ENCODE measurements at places on chromosomes 2 and 18. TPM values are rescaled to one million over a fixed set of nuclear protein-coding genes. Genes with fewer than 3 reads are reported as not detected.

Gene GKN2
- total RNA-seq = not detected

Gene CDK15
- total RNA-seq = not detected

Gene PLB1
- 0.05 TPM for total RNA-seq

Gene ANKRD30B
- under 0.01 TPM for total RNA-seq

Gene MOGAT1
- total RNA-seq = not detected

Gene PCARE
- total RNA-seq = not detected

Gene RND3
- total RNA-seq = 53.1 TPM

Gene CGREF1
- total RNA-seq = 4.8 TPM

Gene CFLAR
- 316 TPM for total RNA-seq

Gene ALPI
- total RNA-seq = not detected

Gene RAMP1
- not detected for total RNA-seq

Gene VSNL1
- not detected for total RNA-seq

Gene IL1A
- under 0.01 TPM for total RNA-seq

GRCh38 chr18:38010971-38011857, 445.6 kb upstream of the CELF4 start:
- no peak for DNase-seq

DNA sequence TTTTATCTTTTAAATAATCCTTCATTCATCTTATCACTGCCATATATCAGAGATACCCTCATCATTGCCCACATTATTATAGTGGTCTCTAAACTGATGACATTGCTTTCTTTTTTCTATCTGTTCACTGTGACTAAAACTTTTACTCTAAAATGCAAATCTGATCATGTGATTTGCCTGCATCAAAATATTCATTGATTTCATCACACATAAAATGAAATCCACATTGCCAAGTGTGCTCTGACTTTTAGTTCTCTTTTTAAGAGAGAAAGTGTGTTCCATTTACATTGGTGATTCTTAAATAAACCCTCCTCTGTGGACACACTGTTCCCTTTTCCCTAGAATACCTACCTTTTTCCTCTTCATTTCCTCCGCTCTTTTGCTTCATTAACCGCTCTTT, 7.5 kb downstream of the REL start:
- DNase-seq = no peak

GRCh38 chr2:4597400-4597799, 894.0 kb downstream of the DCDC2C start:
- DNase-seq = no peak

GRCh38 chr2:38723173-38723572, 28.0 kb downstream of the SRSF7 start:
- DNase-seq = no peak

GRCh38 chr18:42201137-42201536, 246.1 kb downstream of the PIK3C3 start:
- DNase-seq = no peak

- DNase-seq = no peak
Observed at GRCh38 chr2:29742656-29743055, 178.7 kb downstream of the ALK start.

DNA sequence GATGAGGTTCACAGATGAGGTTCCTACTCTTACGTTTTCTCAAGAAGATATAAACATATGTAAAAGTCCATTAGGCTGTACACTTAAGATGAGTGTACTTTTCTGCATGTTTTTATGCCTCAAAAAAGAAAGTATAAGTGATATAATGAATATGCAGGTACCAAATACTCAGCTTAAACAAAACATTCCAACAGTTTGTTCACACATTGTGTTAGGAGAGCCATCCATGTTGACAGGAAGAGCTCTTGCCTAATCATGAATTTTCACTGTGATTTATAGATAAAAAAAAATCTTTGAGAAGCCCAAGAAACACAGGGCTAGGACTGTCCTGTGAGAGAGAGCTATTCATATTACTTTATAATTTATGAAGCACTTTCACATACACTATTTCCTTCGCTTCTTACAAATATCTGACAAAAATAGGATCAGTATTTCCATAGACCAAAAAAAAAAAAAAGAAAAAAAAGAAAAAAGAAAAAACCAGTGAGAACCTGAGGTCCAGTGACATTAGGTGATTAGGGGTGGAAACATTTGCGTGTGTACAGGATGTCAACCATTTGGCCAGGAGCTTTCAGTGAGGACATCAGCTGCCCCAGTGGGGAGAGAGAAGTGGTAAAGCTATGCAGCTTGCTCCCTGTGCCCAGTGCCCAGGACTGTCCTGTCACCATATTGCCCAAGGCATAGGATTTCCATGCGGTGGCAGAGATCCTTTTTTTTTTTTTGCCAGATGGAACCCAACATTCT, 38.7 kb downstream of the BUB1 start:
- DNase-seq = no peak

- no peak for DNase-seq
Observed at GRCh38 chr2:128444121-128444771, 125.6 kb upstream of the HS6ST1 start.

DNA sequence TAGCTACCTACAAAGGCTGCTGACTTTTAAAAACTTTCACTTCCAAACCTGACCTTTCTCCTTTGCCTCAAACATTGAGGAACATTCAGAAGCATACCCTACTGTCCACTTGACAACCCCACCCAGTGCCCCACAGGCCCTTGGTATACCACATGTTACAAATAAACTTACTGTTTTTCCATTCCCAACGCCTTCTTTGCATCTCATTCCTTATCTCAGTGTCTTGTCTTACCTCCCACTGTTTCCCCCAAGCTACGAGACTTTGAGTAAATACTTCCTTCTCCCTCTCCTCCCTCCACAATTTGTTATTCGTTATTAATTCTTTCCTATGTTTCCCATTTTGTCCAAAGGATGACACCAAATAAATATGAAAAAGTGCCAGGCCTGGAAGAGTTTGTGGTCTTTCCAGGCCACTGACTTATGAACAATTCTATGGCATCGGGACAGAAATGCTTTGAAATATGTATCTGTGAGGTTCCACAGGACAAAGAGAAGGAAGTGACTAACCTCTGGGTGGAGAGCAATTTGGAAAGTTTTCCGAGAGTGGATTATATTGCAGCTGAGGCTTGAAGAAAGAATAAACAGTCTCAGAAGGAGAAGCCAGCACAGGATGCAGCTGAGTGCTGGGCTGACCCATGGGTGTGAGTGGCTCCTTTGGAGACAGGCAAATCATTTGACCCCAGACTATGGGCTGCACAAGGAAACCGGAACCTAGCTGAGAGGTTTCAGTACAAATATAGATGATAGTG, 409.0 kb downstream of the LPIN1 start:
- peak; percentile 92 for DNase-seq

DNA sequence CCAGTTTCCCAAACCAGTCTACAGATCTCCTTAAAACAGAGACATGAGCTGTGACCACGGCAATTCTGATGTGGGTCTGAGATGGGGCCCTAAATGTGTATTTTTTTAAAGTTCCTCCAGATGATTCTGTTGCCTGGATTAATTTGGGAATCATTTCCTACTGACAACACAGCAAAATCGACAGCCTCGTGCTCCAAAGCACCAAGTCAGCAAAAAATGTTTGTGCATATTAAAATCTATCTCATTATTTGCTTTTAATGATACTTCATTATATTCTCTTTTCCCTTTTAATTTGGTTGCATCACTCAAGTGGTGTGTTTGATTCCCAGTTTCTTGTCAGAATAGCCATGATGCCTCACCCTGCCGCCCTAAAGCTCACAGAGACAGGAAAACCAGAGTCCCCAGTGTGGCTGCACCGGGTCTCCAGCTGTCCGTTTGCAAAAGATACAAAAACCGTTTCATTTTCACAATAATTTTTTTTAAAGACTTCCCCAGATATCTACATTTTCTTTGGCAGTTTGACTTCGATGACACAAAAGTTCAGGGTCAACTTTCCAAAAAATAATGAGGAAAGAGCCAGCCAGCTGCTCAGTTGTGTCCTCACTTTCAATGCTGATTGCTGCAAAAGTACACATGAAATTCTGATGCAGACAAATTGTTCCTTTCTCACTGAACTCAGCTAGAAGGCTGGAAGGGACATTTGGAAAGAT, 443.2 kb upstream of the ID2 start:
- no peak for DNase-seq

GRCh38 chr2:217371781-217372213, 511.9 kb upstream of the TNP1 start:
- no peak for DNase-seq

- DNase-seq = no peak
Observed at GRCh38 chr2:240502059-240502429, 55.7 kb downstream of the ANKMY1 start.

DNA sequence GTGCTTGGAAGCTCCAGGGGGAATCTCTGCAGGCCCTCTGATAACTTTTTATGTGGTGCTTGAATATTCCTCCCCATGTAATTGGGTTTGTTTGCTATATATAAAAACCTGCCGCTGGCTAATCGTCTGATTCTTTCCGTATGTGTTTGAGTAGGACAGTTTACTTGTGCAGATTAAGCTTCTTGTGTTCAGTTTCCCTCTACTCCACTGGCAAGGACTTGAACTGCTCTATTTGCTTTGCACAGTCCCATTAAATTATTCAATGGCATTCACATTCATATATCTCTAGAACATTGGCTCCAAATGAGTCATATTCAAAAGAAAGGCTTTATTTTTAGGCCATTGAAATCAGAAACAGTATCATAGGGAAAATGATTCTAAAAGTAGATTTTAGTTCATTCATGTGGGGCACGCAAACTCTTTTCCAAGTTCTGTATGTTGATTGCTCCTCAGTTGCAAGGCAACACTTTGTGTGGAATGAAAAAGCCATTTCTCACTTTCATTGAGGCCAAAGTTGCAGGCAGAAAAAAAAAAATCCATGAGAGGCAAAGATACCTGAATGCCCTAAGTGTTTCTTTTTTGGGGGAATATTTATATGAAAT, 1682.3 kb upstream of the PIK3C3 start:
- DNase-seq = no peak

DNA sequence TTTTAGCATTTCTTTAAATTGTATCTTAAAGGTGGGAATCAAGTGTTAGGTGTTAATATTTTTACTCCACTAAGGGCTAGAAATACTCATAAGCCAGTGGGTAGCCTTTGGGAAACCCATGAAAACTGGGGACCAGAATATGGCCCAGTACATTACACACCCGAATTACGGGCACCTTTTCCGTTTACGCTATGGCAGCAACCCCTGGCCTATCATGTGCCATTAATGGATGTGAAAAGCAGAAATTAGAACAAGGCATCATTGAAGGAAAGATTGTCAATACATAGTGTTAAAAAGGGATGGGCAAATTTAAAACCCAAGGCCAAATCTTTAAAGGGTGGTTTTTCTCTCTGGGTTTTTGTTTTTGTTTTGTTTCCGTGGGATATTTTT, 781 bp downstream of the FARP2 start:
- peak; percentile 34 for DNase-seq

DNA sequence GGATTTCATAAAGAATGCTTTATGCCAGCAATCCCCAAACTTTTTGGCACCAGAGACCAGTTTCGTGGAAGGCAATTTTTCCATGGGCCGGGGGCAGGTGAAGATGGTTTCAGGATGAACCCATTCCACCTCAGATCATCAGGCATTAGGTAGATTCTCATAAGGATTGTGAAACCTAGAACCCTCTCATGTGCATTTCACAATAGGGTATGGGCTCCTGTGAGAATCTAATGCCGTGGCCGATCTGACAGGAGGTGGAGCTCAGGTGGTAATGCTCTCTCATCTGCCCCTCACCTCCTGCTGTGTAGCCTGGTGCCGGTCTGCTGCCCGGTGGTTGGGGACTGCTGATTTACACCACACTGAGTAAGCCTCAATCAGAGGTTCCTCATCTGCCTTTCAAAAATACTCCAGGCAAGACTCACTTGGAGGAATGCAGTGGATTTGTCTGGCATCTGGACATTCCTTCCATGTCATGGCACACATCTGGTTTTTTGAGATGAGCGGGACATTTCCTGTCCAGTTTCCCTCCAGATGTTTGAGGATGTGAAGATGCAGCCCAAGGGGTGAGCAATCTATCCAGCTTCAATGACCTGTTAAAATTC, 185.8 kb downstream of the VAPA start:
- no peak for DNase-seq

- DNase-seq = no peak
Observed at GRCh38 chr2:98702127-98702802, 28.7 kb downstream of the MGAT4A start.

- DNase-seq = no peak
Observed at GRCh38 chr2:33015421-33016142, 68.8 kb downstream of the LTBP1 start.

- peak; percentile 91 for DNase-seq
Observed at GRCh38 chr2:160432633-160433032, 61.0 kb downstream of the RBMS1 start.

DNA sequence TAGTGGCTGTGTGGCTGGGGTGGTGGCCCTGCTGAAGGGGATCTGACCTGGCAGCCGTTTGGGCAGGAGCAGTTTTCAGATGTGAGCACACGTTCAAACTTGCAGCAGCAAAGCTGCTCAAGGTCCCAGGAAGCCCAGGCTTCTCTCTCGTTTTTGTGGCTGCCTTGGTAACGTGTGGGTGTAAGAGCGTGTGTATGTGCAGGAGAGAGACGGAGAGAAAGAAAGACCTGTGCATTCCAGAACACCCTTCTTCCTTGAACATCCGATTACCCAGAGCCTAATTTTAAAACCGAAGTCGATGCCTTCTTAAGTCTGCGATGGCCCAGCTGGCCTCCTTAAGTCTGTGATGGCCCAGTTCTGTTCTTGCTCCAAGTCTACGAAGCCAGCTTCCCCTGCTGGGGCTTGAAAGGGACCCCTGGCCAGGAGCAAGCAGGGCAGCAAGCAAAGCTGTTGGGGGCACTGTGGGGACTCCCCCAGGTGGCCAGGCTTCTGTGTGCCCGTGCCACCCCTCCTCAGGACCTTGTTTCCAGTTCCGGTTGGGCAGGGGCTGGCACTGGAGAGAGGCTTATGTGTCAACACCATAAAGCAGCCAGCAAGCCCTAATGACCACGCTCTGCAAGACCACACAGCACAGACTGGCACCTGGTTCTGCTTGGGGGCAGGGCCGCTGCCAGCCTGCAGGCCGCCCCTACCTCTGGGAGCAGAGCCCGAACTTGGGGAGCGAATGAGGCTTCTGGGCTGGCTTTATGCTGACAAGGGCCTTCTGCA, 55.8 kb upstream of the ALPP start:
- no peak for DNase-seq

- no peak for DNase-seq
Observed at GRCh38 chr2:8333177-8333831, 348.6 kb upstream of the ID2 start.

DNA sequence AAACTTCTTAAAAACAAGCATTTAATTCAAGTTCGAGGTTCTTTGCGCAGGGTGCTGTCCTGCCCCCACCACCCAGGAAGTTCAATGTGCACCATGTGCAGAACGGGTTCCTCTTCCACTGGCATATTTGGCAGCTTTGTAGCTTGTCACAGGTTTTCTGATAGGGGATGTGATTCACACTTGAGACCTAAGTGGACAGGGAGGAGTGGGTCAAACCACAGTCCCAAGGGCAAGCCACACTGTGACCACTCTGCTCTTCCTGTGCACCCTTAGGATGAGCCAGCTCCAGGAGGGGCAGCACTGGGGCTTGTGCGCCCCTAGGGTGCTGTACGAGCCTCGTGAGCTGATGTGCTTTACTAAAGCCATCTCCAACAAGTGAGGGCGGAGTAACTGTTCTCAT, 82.5 kb downstream of the TGFA start:
- no peak for DNase-seq
